ENCODE measurements at places on chromosomes 6 and 20.

DNA sequence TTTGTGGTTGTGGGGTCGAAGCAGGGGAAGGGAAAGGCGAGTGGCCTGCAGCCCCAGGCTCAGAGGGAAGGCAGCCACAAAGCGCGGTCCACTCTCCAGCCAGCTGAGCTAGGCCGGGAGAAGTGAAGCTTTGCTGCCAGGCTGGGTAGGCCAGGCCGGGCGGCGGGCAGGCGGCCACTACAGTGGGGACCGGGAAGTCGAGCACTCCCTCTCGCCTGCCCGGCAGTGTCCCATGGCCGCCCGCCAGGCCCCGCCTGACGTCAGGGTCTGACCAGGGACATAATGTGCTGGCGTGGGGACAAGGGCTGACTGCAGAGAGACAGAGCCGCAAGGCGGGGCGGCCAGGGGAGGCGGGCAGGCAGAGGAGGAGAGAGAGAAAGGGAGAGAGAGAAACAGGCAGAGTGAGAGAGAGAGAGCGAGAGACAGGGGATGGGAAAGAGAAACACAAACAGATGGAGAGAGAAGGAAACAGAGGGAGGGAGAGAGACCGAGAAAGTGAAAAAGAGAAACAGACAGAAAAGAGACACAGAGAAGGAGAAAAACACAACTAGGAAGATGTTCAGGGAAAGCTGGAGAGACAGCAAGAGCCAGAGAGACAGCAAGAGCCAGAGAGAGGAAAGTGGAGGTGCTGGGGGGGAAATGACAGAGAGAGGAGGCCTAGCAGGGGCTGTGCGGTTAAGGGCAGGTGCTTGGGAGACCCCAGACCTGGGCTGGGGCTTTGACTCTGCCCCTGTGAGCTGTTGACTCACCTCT, 94.5 kb upstream of the PTPN1 start:
- no peak for DNase-seq

- no peak for DNase-seq
Observed at GRCh38 chr6:132494954-132495353, 18.0 kb downstream of the STX7 start.

DNA sequence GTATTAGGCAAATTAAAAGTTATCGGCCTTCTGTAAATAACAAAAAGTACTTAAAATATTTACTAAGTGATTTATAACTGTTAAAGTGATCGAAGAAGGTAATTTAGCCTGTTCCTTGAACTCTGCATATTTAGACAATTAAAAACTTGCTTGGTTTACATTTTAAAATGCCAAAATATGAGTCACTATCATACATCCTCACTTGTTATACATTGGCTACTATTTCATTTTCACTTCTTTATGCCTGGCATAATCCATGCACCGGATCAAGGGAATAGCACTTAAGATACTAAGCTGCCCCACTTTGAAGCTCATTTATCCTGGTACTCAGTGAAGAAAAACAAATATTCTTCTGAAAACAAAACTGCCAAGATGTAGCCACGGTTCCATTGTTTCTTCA, 344.6 kb downstream of the UBE3D start:
- DNase-seq: no peak

- no peak for DNase-seq
Observed at GRCh38 chr20:41798930-41799502, 180.8 kb upstream of the CHD6 start.

GRCh38 chr6:15282334-15282733, 36.5 kb downstream of the JARID2 start:
- no peak for DNase-seq

DNA sequence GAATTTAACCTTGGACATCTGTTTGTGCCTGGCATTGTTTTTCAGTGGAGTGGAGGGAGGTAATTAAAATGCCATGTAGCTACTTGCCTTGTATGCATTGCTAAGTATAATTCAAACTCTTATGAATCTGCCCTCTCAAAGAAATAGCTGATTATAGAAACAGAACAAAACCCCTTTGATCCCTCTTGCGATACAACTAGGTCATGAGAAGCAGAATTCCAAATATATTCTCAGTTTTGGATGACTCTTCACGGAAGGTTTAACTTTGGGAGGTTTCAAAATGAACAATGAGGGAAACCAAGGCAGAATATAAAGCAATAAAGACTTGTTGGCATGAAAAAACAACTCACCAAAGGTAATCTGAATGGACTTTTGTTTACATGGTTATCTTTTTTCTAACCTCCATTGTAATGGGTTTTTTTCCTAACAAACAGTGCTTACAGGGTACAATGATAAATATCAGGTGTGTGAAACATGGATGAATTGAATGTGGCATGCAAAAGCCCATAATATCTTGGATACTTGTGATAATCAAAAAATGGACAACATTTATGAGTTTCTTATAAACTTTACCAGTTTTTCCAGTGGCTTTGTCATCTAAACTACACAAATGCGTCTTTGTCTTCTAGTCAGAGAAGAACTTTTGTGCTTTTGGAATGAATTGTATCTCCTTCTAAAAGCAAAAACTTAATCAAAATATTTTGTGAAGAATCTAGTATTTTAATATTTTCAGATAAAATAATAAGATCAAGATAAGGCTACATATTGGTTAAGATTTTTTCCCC, 15.7 kb upstream of the HEY2 start:
- DNase-seq: no peak

- DNase-seq: no peak
Observed at GRCh38 chr20:63430891-63431290, 41.6 kb downstream of the KCNQ2 start.

Measured in chondrocyte (in vitro differentiated cells).